PC-9 (cell line): ENCODE measurements at places on chromosomes 1 and 21.
A peak's percentile ranks its signal among the peaks of the same experiment; 100 is the strongest.

GRCh38 chr1:228478326-228478725 is 8.9 kb upstream of the RNF187 start:
- no peak for DNase-seq

DNA sequence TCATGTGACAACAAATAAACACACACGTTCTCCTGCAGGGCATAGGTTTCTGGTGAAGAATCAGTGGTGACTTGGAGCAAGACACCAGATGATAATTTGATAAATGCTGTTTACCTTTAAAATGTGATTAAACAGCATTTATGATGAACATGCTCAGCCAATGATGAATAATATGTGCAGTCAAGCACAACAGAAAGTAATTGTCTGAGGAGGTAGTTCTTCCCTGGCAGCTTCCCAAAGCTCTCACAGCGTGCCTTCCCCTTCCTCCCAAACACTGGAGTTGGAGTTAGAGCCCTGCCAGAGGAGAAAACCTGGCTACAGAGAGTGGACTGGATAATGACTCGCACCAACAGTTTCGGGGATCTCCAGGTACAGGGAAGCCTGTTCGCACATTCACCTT is 463.5 kb downstream of the SMYD3 start:
- DNase-seq = no peak

GRCh38 chr1:101996825-101997465 is at the start of gene OLFM3:
OLFM3 (minus strand) TSS chr1:101996926.
- peak; percentile 8 for DNase-seq

GRCh38 chr1:29677028-29678024 is 441.0 kb downstream of the PTPRU start:
- DNase-seq = no peak

DNA sequence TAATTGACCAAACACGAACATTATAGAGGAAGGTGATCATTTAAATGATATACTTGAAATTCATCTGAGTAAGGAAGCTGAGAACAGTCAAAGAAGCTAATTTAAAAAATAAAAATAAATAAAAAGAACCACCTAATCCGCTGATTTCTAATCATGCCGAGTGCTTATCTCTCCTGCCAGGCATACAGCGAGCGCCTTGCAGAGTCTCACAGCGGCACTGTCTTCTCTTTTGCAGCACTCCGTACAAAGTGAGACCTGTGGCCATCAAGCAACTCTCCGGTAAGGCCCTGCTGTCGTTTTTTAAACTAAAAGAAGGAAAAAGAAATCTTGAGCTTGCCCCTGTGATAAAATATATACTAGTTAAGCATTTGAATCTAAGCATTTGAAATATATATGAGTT is 45.3 kb downstream of the PDE9A start:
- DNase-seq = no peak

- no peak for DNase-seq
Measured at GRCh38 chr1:95534985-95535384, 301.0 kb downstream of the RWDD3 start.

DNA sequence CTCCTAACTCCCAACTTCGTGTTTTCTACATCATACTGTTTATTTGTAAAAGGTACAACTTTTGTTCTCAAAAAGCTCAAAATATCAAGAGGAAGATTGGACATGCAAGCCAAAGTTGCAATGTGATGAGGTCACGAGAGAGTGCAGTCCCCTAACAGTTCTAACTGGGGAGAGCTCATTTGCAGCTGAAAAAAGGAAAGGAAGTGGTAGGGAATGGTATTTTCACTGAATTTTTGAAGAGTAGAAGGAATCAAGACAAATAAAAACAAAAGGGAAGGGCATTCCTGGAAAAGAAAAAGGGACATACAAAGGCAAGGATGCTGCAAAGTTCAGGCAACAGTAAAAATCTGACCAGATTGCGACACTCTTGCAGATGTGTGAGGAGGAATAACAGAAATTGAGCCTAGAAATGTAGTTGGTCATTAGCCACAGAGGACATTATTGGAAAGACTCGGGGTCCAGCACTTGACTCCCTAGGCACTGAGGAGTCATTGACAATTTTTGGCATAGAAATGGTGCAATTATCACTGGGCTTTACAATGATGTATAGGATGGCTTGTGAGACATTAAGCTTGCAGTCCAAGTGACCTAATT is 67.9 kb downstream of the TBX15 start:
- no peak for DNase-seq

DNA sequence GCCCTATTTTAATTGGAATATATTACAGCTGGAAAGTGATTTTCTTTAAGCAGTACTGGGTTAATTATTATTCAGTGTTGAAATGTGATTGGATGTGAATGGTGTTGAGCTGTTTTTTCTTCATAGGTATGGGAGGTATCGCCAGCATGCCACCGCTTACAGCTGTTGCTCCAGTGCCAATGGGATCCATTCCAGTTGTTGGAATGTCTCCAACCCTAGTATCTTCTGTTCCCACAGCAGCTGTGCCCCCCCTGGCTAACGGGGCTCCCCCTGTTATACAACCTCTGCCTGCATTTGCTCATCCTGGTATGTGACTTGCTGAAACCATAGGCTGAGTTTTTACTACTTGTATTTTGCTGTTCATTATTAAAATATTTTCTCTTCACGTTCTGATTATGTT is 107.7 kb downstream of the ITSN1 start:
- DNase-seq = no peak

GRCh38 chr1:9903801-9904527 is 6.1 kb downstream of the CTNNBIP1 start:
- no peak for DNase-seq

GRCh38 chr1:67441183-67441582 is 11.0 kb upstream of the SERBP1 start:
- no peak for DNase-seq

- no peak for DNase-seq
Measured at GRCh38 chr1:29983321-29983720, 740.1 kb downstream of the MATN1 start.

DNA sequence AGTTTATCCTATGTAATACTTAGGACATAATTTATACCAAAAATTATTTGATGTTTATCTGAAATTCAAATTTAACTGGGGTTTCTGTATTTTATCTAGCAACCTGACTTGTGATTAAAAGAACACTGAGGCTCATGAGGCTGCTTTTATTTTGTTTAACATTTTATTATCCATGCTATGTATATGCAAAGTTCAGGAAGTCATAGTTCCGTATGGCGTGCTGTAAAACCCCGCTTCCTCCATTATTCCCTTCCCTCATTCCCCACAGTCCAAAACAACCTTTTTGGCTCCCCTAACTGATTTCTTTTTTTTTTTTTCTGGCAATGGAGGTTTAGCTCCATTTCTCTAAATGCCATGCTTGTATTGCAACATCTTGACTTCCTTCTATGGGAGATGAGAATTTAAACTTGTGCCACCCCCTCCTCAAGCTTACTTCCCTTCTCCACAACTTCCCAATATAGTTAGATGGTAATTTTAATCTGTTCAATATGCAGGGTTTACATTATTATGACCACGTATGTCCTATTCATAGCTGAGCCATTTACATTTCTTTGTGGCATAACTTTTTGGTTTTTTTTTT is 138.0 kb upstream of the DNAH14 start:
- no peak for DNase-seq

- no peak for DNase-seq
Measured at GRCh38 chr1:180560868-180561600, 2.3 kb downstream of the OVAAL start.

DNA sequence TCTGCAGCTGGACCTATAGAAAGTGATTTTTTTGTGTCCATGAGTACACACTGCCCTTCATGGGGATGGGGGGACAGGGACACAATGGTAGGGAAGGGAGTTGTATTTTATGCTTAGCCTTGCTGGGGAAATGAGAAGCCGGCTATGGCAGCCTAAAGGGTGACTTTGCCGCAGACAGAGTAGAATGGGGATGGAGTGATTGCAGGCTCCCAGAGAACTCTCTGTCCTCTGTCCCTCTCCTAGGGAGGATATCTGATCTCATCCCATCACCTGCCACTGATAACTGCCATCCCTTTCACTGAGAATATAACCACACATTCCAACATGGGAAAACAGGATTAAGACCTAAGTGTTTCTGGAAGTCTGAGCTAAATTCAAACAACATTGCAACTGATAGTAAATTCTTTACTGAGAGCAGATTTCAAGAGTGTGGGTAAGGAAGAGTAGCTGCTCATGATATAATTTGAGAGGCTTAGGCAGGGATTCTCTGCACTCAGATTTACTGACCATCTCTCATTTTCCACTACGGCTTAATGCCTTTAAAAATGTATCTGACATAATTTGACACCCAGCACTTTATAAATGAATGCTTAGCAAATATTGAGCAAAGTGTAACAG is 13.9 kb downstream of the SH2D1B start:
- DNase-seq = no peak

- DNase-seq = no peak
Measured at GRCh38 chr1:176485083-176485482, 22.1 kb downstream of the PAPPA2 start.

DNA sequence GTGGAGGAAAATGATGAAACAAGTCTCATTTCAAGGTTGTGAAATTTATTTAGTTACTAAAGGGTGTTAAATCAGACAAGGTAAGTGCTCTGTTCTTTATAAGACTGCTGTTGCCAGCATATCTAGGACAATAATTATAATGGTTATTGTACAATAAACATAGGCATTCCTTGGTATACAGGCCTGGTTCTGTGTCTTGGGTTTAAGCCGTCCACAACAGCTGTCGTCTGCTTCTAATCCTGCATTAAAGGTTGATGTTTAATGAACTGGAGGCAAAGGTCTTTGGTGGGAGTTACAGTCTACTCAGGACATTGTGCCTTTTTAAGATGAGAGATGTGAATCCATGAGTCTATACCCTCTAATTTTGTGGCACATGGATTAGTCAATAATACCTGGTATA is 23.4 kb upstream of the FMO4 start:
- DNase-seq = no peak
